ENCODE measurements at places on chromosomes 1 and 21.

- no peak for DNase-seq
Measured at GRCh38 chr1:214739621-214740238, 136.7 kb downstream of the CENPF start.

- DNase-seq: no peak
Measured at GRCh38 chr1:171984850-171985485, 143.7 kb downstream of the DNM3 start.

DNA sequence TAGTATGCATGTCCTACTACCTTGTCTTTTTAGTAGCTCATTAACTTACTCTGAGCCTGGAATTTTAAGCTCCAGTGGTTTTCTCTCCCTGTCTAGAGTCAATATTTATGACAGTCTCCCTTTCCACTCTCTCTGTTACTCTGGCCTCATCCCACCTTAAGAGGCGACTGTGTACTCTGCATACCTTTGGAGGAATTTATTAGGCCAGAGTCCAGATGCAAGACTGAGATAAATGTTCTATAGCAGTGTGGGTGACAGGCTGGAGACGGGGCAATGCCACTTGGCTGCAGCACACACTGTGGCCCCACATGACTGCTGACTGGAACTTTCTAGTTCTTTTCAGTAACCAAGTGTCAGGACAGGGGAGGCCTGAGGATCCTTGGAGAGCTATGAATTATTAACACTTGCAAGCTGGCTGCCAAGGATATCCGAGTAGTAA is 4.1 kb upstream of the PDZK1 start:
- DNase-seq: no peak

DNA sequence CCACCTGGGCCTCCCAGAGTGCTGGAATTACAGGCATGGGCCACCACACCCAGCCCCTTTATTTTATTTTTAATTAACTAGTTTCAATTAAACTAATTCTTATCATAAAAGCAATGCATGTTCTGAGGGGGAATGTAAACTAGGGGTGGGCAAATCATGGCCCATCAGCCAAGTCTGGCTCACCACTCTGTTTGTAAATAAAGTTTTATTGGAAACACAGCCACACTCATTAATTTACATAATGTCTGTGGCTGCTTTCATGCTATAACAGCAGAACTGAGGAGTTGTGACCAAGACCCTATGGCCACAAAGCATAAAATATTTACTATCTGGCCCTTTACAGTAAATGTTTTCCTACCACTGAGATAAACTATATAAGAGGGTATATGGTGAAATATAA is 28.7 kb upstream of the IPO9 start:
- DNase-seq: no peak

DNA sequence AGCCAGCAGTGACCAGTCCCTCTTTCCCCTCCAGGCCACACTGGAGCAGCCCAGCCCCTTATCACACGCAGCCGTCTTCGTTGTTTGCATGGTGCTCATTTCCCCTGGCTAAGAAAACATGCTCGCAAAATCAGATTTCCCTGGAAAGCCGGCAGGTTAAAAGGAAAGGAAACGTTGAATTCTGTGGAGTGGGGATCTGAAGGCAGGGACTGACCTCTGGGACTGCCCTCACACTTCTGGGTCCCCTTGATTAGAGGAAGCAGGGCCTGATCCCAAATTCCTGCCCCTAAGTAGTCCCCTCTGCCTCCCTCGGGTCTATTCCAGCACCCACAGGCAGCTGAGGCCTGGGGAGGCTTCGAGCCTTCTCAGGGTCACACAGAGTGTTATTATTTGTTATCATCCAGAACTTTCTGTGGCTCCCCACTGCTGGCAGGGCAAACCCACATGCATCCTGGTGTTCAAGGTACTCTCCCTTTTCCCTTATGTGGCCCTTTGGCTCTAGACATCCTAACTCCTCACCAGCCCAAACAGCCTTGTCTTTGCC is 125.2 kb upstream of the ZBTB40 start:
- no peak for DNase-seq

Measured in substantia nigra (tissue), 51 donors.